ENCODE measurements at places on chromosomes 16 and 17. TPM values are rescaled to one million over a fixed set of nuclear protein-coding genes. Genes with fewer than 3 reads are reported as not detected.
A peak's percentile ranks its signal among the peaks of the same experiment; 100 is the strongest.

DNA sequence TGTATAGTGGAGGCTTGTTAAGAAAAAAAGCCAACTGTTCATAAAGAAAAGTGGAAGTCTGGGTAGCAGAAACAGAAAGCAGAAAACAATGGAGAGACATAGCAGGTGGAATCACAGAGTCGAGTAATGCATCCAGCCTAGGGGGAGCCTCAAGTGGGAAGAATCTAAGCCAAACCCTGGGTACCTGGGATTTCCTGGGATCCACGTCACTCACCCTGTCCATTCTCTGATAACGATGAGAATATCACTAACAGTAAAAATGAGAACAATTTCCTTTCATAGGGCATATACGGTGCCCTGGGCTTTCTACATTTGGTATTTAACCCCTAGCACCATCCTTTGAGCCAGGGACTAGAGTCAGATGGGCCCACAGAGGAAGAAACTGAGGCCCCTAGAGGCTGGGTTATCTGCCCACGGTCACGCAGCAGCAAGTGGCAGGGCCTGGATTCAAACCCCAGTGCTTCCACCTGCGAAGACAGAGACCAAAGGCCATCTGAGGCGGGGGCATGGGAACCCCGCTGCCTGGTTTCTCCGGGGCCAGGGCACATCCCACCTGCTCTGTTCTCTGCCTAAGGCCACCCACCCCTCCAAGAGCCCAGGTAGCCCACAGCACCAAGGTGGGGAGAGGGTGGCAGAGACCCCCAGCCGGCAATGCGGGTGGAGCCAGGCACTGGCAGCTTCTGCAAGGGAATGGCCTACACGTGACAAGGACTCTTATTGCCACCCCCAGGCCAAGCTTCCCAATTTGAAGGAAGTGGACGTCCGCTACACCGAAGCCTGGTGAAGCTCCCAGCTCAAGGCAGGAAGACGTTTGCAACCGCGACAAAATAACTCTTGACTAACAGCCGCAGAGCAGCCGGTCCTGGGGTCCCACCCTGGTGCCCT lies 69.8 kb upstream of the PLCG2 start:
- no peak for DNase-seq

GRCh38 chr17:65013613-65014391 lies 42.7 kb downstream of the GNA13 start:
- peak; percentile 84 for DNase-seq

DNA sequence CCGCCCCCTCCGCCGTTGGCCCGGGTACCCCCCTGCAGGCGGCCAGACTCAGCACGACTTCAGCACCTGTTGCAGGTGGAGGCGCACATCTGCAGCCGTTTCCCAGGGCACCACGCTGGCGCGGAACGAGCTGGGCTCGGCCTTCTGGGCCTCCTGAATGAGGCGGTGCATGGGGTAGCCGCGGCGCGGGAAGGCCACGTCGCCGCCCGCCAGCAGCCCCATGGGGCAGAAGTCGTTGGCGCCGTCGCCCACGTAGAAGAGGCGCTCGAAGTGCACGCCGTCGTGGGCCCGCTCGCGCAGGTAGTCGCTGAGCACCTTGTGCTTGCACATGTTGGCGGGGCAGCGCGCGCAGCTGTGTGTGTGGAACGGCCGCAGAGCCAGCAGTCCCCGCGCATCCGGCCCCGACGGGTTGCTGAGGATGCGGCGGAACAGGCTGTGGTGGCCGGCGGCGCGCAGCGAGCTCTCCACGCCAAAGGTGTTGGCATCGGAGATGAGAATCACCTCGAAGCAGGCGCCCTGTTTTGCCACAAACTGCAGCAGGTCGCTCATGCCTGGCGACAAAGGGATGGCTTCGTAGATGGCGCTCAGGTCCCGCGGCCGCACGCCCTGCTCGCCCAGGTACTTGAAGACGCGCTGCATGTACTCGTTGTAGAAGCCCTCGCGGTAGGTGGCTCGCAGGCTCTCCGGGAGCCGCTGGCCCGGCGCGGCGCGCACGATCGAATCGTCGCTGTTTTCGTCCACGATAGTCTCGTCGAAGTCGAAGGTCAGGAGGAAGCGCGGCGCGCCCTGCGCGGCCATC lies 6.2 kb downstream of the PHOSPHO1 start:
- DNase-seq = no peak

- DNase-seq = no peak
These were observed 8.6 kb upstream of the MRC2 start for GRCh38 chr17:62618647-62619416.

DNA sequence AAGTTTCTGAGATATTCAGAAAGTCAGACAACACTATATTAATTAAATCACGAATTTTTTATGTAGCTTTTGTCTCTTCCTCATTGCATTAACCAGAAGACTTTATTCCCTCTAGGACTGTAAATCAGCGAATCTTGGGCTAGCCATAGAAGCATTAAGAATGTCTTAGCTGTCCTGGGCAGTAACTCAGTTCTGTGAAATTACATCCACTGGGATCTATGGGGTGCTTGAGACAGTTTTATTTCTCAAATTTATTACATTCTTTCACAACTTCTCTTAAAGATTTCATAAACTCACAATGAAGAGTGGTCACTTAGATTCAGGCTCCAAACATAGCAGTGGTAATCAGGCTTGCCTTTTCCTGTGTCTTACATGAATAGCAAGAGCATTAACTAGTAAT lies 1153.4 kb downstream of the CDH8 start:
- no peak for DNase-seq

GRCh38 chr17:42759982-42760651 lies 910 bp upstream of the RAMP2 start:
- DNase-seq = no peak

GRCh38 chr17:75365009-75365930 lies 40.2 kb downstream of the GRB2 start:
- no peak for DNase-seq

GRCh38 chr17:7215652-7216180 lies 3.9 kb downstream of the DLG4 start:
- DNase-seq = no peak

- DNase-seq = no peak
These were observed 7.1 kb downstream of the GRN start for GRCh38 chr17:44351961-44352827.

DNA sequence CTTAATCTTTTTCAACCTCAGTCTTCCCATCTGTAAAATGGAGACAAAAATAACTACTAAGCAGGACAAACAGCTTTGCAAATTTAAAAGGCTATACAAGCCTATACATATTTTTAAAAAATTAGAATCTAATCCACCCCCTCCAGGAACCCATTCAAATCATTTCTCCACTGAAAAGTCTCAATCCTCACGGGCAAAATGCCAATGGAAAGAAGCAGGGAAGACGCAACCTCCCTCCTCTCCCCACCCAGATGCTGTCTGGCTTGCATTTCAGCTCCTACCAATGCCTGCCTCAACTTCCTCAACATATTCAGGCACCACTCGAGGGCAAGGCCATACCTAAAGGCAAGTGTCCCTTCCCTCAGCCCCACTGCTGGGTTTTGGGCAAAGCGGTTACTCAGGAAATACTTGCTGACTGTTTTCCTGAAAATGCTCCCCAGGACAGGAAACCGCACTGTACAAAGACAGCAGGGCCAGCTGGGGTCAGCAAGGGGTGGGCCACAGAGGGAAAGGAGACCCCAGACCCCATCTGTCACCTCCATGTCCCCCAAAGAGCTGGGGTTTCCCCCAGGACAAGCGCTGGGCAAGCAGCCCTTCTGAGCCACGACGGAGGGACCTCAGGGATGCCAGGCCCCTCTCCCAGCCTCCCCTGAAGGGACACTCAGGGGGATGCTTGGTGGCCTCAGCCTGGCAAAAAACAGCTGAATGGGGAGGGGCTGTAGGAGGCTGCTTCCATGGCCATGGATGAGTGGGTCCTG lies 47.7 kb upstream of the DOC2B start:
- DNase-seq = no peak

- no peak for DNase-seq
These were observed 158.5 kb downstream of the PPM1E start for GRCh38 chr17:58913971-58914769.

DNA sequence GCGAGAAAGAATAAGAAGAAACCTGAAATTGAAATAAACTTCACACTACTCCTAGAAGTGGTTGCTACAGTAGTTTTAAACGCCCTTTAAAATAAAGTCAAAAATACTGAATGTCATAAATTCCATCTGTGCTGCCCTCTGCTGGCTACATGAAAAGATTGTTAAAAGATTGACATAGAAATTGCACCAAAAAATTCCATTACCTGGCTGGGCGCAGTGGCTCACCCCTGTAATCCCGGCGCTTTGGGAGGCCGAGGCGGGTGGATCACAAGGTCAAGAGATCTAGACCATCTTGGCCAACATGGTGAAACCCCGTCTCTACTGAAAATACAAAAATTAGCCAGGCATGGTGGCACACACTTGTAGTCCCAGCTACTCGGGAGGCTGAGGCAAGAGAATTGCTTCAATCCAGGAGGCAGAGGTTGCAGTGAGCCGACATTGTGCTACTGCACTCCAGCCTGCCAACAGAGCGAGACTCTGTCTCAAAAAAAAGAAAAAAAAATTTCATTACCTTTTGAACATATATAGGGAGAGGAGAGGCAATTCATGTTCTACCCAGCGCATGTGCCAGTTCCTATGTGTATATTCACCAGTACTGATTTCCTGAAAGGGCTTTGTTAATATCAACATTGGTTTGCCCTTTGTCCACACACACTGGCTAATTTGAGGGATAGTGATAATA lies 36.5 kb downstream of the CYTH1 start:
- no peak for DNase-seq

- no peak for DNase-seq
These were observed at the start of gene QPRT for GRCh38 chr16:29678691-29679267. QPRT (plus strand) TSS chr16:29679180; CDS start chr16:29679198, 18 bp downstream.

- peak; percentile 31 for DNase-seq
These were observed 51.2 kb upstream of the NKD1 start for GRCh38 chr16:50496990-50497389.

- peak; percentile 21 for DNase-seq
These were observed 12.1 kb downstream of the TTLL6 start for GRCh38 chr17:48804936-48805411.

- peak; percentile 75 for DNase-seq
These were observed 20.1 kb upstream of the TAOK1 start for GRCh38 chr17:29369831-29370735.

DNA sequence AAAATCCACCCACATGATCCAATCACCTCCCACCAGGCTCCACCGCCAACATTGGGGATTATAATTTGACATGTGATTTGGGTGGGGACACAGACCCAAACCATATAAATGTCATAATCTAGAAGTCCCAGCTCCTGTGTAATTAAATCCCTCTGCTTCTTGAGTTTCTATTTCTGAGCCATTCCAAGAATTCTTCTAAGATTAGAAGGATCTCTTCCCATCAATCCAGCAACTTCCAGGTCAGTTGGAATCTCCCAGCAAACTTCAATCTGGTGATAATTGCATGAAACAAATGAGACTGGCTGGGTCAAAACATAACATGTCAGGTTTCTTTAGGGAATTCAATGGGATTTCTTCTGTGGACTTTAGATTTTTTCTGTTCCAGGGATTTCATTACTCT lies 127.8 kb upstream of the CDH5 start:
- DNase-seq = no peak

- DNase-seq = no peak
These were observed 228.8 kb downstream of the C16orf78 start for GRCh38 chr16:49602201-49602975.

DNA sequence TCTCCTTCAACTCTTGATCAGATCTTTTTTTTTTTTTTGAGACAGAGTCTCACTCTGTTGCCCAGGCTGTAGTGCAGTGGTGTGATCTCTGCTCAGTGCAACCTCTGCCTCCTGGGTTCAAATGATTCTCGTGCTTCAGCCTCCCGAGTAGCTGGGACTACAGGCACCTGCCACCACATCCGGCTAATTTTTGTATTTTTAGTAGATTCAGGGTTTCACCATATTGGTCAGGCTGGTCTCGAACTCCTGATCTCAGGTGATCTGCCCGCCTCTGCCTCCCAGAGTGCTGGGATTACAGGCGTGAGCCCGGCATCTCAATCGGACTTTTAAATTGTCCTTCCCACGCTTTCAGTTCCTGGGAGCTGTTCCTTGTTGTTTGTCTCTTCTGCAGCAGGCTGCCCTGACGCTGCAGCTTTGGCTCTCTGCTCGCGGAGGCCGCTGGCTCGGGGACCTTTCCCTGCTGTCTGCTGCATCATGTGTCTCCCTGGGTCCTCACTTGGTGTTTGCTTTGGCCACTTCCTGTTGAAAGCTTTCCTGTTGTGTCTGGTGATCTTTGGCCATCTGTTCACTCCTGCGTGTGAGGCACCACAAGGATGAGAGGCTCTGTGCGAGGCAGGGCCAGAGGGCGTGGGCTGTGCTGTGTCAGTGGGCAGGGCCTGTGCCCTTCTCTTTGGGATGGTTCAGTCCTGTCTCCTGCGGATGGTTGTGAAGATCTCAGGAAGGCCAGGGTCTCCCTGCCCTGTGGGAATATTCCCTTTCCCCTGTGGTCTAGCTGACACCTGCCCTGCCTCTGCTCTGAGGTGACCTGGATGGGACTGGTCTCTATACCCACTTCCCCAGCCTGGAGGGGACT lies 18.4 kb upstream of the CAPN15 start:
- DNase-seq = no peak

- no peak for DNase-seq
These were observed 110.8 kb upstream of the ZNF750 start for GRCh38 chr17:82950525-82951102.

- DNase-seq = peak; percentile 37
These were observed 5.6 kb downstream of the GLG1 start for GRCh38 chr16:74601126-74601871.

DNA sequence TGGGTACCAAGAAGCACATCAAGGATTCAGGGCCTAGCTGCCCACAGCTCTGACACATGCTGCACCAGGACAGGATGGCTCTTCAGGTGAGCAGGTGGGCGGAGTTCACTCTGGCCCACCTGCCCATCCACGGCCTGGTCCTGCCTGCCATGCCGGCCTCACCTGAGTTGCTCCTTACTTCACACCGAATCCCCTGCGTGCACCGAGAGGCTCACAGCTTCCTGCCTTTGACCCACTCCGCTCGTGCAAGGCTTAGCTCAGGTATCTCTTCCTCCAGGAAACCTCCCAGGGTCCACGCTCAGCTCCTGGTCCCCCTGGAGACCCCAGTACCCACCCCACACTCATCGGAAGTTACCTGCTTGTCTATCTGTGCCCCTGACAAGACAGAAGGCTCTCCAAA lies 21.6 kb upstream of the TNRC6C start:
- DNase-seq = no peak

DNA sequence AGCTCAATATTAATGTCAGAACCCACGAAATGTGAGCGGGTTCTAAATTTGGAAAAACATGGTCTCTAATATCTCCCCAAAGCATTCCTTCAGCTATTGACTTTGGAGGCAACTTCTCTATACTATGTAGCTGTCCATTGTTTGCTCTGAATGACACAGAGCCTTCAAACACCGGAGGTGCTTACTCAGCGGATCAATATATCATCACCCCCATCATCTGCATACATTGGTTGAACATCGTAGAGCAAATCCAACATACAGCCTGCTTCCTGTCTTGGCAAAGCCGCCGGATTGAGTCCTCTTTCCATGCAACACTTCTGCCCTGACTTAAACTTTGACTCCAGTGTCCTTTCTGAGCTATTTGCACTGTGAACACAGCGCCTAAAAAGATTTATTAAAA lies 61.3 kb downstream of the C17orf67 start:
- DNase-seq = no peak

Gene CCNF
- total RNA-seq = 5.7 TPM

Gene TMEM220
- 2.0 TPM for total RNA-seq

Gene KRTAP1-1
- total RNA-seq = not detected

Gene SMARCD2
- 75.3 TPM for total RNA-seq

Gene NECAB2
- total RNA-seq = 0.27 TPM

Gene C17orf100
- total RNA-seq = 0.67 TPM

Gene KRT33A
- not detected for total RNA-seq

Gene FN3KRP
- total RNA-seq = 16.7 TPM

Gene TCAP
- 0.33 TPM for total RNA-seq

Gene TIMP2
- total RNA-seq = 17.8 TPM
